ENCODE measurements at places on chromosomes 12 and 14. TPM values are rescaled to one million over a fixed set of nuclear protein-coding genes. Genes with fewer than 3 reads are reported as not detected.

The LRRC43 gene
- total RNA-seq, result 0.74 TPM

The RPL10L gene
- total RNA-seq, result not detected

The CMA1 gene
- not detected for total RNA-seq

The TAS2R13 gene
- 7.4 TPM for total RNA-seq

The OGFOD2 gene
- 10.3 TPM for total RNA-seq

The DHRS2 gene
- 1.1 TPM for total RNA-seq

The ADAMTS20 gene
- total RNA-seq, result not detected

The BDKRB1 gene
- total RNA-seq, result not detected

The CEP83 gene
- total RNA-seq, result 35.3 TPM

The HOMEZ gene
- total RNA-seq, result 7.5 TPM

The C12orf60 gene
- 0.99 TPM for total RNA-seq

The VASH1 gene
- 4.4 TPM for total RNA-seq

The OASL gene
- total RNA-seq, result not detected

The KLHDC2 gene
- total RNA-seq, result 69.3 TPM

The CCDC196 gene
- total RNA-seq, result not detected

The CCDC38 gene
- total RNA-seq, result not detected

- peak; percentile 58 for DNase-seq
Measured at GRCh38 chr12:22046090-22046967, at the start of gene CMAS. CMAS (plus strand) TSS chr12:22046218; CDS start chr12:22046304, 86 bp downstream.

DNA sequence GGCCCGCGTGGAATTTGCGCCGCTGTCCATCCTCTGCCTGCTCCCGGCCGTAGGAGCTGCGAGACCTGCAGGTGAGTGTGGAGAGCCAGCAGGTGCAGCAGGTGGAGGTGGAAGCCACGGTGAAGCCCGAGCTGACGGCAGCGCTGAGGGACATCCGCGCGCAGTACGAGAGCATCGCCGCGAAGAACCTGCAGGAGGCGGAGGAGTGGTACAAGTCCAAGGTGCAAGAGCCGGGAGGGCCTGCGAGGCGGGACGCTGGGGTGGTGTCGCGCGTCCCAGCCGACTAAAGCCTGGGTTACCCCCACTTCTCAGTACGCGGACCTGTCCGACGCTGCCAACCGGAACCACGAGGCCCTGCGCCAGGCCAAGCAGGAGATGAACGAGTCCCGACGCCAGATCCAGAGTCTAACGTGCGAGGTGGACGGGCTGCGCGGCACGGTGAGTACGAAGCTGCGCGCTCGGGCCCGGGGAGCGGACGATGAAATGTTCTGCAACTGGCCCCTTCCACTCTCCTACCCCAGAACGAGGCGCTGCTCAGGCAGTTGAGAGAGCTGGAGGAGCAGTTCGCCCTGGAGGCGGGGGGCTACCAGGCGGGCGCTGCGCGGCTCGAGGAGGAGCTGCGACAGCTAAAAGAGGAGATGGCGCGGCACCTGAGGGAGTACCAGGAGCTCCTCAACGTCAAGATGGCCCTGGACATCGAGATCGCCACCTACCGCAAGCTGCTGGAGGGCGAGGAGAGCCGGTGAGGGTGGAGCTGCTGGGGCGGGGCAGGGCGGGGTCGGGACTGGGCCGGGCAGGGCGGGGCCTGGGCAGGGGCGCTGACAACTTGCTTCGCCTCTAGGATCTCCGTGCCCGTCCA lies 2.1 kb downstream of the PRPH start:
- DNase-seq, result no peak

DNA sequence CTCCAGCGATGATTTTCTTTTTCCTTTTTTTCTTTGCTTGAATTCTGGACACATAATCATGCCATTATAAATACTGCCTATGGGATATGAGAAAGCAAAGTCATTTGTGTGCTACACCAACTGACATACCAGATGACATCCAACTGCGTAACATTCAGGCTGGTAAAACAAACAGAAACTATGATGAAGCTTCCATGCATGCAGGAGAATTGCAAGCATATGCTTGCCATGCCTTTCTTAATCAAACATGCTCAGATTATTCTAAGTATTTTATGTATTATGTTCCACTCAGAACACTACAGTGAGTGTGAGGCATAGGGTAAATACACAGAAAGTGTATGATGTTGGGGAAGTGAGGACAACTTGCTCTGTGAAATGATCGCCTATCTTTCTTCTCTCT lies 97.4 kb downstream of the C12orf50 start:
- peak; percentile 10 for DNase-seq

DNA sequence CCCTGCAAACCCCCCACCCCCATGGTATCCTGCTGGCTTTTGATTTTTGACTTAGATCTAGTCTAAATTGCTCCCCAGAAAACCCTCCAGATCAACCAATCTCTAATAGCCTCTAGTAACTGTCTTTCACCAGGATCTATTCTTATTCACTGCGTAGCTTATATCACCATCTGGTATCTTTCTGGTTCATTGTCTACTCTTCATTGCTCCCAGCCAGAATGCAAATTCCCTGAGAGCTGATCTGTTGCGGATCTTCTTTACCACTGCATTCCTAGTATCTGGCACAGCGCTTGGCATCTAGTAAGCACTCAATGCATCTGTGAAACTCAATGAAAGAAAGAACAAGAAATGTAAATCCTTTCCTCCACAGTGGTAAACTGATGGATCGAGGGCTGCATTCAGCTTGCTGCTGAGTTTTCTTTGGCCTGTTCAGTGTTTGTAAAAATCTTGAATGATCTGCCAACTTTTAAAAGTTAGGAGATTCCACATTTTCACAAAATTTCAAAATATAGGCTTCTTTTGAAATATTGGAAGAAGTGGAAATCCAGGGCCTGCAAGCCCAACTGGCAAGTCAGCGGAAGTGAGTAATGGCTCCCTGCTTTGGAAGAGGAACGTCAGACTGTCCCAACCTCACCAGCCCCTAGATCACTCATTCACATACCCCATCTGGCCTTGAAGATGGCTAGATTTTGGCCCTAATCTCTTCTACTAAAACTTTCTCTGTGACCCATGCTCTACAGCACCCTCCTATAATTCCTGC lies 274.2 kb downstream of the SSPN start:
- DNase-seq, result peak; percentile 53

GRCh38 chr12:32265951-32266350 lies 133.4 kb upstream of the FGD4 start:
- DNase-seq, result no peak

- no peak for DNase-seq
Measured at GRCh38 chr12:115335048-115335447, 651.1 kb upstream of the TBX3 start.

DNA sequence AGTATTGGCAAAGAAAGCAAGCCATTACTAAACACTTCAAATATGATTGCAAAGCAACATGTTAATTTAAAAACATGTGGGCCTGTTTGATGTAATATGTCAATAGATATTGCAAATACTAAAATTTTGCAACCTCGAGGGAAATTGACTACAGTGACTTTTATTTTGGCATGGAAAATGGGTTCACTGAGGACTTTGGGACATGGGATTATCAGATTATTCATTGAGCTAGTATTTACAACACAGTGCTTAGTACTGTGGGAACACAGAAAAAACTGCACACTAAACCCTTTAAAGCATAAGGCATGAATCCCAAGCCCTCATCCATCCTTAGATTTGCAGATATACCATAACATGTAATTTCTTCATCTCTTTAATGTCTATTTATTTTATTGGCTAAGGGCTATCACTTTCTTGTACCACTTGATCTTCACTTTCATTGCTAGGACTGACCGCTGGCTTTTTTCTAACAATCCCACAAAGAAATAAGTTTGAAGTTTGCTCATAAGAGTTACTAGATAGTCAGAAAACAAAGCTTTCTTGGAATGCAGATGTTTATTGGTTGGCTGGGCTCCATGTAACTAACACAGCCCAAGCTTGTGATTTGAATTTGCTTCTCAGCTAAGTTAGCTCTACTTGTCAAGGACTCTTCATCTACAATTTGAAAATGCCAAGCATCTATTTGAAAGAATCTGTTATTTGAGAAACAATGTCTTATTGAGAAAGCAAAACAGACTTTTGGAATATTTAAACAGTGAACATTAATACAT lies 48.7 kb downstream of the PPFIBP1 start:
- peak; percentile 59 for DNase-seq

DNA sequence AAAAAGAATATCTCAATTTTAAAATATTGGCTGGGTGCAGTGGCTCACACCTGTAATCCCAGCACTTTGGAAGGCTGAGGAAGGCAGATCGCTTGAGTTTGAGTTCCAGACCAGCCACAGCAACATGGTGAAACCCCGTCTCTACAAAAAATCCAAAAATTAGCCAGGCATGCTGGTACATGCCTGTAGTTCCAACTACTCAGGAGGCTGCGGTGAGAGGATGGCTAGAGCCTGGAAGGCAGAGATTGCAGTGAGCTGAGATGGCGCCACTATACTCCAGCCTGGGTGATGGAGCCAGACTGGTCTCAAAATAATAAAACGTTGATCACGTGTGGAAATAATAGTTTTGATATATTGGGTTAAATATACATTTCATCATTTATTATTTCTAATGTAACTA lies 5.7 kb downstream of the MTRFR start:
- DNase-seq, result no peak

GRCh38 chr14:35367056-35367372 lies 37.5 kb downstream of the NFKBIA start:
- DNase-seq, result no peak

- DNase-seq, result no peak
Measured at GRCh38 chr14:54931598-54932340, 29.1 kb upstream of the GCH1 start.

DNA sequence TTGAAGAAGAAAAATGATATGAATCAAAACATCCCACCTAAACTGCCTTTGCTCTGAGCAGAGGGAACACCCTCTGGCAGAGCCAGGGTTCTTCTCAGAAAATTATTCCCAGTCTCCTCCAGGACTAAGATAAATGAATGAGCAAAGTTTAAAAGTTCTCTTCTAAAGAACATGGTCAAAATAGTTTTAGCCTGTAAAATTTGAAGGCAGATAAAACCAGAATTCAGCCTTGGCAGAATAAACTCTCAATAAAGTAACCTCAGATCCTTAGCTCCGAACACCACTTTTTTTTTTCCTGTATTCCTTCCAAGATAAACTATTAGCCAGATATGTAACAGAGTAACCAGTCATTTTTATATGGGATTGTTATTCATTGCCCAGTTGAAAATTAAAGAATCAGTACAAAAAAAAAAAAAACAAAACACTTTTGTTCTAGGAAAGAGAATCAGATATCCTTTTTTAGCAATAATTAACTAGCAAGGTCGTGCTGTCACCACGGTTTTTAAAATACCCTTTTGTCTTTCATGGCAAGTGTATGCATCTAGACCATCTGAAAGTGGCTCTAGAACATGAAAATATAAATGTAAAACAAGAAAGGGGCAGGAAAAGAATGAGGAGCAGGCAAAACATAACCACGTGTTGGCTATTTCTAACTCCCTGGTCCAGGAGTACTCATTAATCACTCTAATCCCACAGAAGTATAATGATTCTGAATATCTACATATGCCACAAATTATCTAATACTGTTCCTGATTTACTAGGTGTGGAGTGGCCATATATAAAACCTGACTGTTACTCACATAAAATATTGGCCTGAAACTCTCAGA lies 60.8 kb downstream of the CAPZA3 start:
- DNase-seq, result peak; percentile 86

- peak; percentile 13 for DNase-seq
Measured at GRCh38 chr12:31523306-31523705, 67.6 kb downstream of the DENND5B start.

DNA sequence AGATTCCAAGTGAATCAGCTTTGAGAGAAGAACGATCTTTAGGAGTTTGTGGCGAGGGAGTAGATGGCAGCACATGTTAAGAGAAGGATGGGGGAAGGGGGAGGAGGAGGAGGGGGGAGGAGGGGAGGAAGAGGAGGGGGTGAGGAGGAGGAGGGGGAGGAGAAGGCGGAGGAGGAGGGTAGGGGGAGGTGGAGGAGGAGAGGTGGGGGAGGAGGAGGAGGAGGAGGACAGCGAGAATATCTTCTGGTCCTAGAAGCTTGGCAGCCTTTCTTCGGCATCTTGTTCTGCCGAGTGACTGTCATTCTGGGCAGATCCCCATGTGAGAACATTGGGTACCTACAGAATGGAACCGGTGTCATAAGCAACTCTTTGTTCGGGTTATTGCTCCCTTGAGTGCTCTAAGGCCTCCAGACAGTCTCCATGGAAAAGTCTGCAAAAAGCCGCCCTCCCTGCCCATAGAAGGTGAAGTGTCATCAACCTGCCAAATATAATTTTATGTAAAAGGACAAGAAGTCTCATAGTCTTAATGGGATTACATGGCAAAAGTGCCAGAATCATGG lies 6.9 kb downstream of the RFC5 start:
- DNase-seq, result no peak

DNA sequence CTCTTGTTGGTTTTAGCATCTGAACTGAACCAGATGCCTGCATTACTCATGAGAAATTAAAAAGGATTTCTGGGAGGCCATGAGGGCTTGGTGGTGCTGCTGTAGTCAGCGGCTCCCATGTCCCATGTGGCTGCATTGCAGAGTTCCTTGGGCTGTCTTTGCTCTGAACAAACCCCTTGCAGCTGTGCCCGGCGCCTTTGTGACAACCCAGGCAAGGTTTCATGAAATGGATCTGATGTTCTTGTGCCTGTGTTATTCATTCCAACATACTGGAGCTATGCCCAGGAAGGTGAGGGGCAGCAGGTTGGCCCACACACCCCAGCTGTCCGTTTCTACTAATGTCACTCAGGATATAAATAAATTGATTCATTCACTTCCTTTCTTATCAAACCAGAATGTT lies 40.8 kb downstream of the TGFB3 start:
- no peak for DNase-seq

- DNase-seq, result peak; percentile 41
Measured at GRCh38 chr12:24937553-24938244, 11.2 kb downstream of the BCAT1 start.

DNA sequence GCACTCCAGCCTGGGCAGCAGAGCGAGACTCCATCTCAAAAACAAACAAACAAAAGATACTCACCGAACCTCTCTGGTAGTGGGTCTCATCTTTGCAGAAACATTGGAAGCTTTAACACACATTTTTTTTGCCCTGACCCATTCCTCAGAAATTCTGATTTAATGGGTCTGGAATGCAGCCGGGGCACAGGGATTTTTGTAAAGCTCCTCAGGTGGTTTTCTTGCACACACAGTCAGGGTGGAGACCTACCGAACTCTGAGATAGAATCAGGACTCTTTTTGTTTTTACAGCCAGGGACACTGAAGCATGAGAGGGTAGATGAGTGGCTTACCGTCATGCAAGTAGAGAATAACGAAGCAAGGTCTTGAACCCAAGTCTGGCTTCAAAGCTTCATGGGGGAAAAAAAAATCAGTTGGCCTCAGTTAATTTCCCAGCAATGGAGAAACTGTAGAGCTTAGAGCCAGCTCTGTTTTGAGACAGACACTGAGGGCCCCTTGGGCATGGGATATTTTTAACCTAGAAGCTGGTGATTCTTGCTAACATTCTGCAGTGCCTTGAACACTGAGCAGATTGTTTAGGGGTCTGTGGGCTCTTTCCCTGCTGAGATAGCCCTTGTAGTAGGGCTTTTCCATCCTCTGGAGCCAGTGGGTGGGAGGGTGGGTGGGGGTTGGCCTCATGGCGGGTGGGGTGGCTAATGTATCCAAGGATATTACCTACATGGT lies 4.8 kb downstream of the RNU4-2 start:
- no peak for DNase-seq

- no peak for DNase-seq
Measured at GRCh38 chr12:124040737-124041136, 67.7 kb downstream of the ZNF664 start.

All from fibroblast of the aortic adventitia (primary cell).